Stimulated activated naive CD4-positive, alpha-beta T cell treated with Interleukin-2 at 50 U/mL for 16 hours (primary cell): ENCODE measurements at places on chromosomes 4 and X.

- no peak for DNase-seq
Measured at GRCh38 chr4:114734594-114734993, 136.0 kb downstream of the UGT8 start.

GRCh38 chr4:6386091-6386490 is 86.3 kb downstream of the PPP2R2C start:
- no peak for DNase-seq

DNA sequence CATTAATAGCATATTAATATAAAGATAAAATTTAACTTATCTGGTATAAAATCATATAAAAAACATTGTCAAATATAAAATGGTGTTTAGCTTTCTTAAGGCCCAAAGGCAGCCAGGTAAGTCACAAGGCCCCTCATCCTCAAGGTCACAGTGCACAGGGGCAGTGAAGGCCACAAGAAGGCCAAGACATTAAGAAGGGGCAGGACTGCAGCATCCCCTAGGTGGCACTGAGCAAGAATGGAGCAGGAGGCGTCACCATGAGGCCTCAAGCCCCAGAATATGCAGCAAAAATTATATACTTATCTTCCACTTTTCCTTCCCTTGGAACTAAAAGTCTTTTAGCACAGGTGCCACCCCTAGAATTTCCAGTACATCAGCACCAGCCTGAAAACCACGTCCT is 49.5 kb upstream of the MAGEA8 start:
- no peak for DNase-seq

DNA sequence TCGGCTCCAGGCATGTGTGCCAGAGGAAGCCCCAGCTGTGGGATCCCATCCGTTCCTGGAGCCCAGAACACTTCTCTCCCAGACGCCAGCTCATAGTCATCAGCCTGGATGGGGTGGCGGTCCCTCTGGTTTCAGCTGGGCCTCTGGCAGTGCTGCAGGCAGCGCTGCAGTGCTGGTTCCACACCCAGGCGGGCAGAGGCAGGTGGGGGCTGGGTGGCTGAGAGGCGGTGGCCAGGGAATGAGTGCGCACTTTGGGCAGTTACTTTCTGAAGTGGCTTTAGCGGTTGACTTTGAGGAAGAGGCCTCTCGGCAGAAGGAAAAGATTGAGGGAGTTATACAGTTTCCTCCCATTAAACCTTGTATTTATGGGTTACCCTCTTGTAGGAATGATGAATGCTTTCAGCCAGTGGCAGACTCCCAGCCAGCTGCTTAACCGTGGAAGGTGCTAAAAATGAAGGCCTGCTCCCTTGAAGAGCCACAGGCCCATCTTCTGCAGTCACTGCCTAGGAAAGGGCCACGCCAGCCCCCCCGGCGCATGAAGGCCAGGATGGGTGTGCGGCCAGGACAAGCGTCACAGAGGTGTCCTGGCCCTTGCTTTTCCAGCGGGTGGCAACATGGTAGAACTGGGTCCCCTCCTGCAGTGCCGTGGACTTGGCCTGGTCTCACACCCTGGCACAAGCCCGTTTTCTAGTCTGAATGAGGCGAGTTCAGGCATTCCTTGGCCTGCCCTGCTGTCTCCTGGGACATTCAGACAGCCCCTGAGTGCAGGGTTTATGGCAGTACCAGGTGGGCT is 9.9 kb downstream of the TADA2B start:
- DNase-seq: no peak

- DNase-seq: no peak
Measured at GRCh38 chr4:55071951-55072350, 53.4 kb downstream of the KDR start.

- DNase-seq: no peak
Measured at GRCh38 chr4:189206953-189207352, 733.7 kb upstream of the FRG1 start.

DNA sequence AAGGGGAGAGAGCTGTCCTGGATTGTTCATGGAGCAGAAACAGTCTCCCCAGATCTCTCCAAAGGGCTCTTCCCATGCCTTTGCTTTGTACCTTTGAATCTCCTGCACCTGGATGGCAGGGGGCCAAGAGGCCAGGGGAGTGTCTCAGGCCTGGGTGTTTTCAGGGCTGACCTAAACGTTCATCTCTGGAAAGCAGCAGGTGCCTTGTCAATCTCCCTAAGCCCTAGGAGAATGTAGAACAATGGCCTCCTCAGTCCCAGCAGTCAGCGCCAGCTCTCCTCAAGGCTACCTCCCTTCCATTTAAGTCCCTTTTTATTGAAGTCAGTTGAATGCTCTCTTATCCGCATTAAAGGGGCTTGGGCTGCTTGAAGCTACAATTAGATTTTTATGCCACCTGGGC is 31.2 kb upstream of the NSUN7 start:
- DNase-seq: no peak

DNA sequence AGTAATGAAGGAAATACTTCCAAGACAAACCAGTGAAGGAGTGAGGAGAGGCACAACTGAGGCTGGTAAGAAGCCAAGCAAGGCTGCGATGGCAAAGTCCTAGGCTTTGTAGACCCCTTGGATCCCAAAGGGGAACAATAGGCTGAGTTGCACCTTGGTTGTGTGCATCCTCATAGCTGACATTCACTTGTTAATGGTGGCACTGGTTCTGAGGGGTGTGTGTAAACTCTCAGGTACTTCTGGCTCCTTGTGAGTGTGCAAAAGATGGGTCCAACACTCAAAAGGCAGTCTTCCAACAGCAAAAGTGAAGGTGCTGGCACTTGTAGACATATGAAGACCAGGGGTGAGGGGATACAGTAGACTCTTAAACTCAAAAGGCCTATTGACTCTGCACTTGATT is 60.5 kb downstream of the CCNG2 start:
- DNase-seq: no peak

GRCh38 chrX:40402831-40403533 is 177.8 kb upstream of the ATP6AP2 start:
- no peak for DNase-seq

GRCh38 chrX:1163231-1163630 is 49.2 kb downstream of the CRLF2 start:
- DNase-seq: no peak

- no peak for DNase-seq
Measured at GRCh38 chr4:76965866-76966579, 16.5 kb downstream of the SEPTIN11 start.

DNA sequence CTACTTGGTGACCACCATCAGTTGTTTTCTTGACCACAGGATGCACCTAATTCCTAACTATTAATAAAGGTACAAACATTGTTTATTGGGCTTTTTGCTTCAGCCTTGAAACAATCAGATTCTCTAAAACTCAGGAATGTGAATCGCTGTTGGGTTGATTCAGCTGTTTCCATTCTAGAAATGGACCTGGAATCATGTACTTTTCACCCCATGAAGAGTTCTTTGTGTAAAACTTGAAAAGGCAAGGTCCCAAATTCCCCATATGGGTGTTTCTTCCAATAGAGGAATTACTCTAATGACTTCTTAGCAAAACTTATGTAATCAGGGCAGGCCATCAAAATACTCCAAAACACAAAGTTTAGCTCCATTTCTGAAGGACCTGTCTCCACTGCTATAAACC is 7.4 kb downstream of the AFAP1 start:
- no peak for DNase-seq

GRCh38 chrX:66050140-66050569 is 10.3 kb upstream of the VSIG4 start:
- no peak for DNase-seq

GRCh38 chr4:162011089-162011488 is 152.7 kb downstream of the FSTL5 start:
- DNase-seq: no peak

DNA sequence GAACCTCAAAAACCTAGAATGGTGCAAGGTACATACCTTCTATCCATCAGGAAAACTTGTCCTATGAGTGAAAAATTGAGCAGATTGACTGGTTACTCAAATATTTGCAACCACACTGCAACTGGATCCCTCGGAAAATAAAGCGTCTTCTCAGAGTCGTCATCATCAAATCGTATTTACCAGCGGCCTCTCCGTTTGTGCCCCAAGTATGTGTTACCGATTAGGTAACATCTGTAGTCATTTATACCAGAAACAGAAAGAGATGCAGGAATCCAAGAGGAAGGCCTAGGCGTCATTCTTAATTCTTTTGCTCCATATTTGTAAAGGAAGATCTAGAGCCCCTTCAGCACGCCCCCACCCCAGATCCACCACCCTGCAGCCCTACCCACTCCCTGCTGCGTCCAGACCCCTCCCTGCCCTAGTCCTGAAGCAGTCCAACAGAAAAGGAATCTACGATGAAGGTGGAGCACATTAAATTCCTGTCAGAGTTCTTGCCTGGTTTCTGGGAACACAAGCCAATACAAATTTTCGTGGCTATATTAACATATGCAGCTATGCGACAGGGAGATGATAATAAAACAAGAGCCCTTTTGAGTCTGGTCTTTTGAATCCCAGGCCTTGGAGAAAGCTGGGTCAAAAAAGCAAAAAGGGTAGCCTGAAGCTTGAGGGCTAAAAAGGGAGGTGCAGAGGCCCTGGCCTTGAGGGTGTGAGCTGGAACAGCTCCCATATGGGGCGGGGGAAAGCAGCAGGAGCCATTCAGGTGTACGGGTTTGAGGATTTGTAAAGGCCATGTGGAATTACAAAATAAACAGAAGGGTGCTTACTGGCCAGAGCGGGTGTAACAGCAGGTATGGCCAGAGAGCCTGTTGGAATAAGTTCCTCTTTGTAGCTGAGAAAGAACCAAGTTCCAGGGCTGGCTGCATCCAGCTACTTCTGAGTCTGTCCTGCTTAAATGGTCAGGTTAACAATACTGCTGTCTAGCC is 77.0 kb downstream of the ZNF827 start:
- DNase-seq: no peak

DNA sequence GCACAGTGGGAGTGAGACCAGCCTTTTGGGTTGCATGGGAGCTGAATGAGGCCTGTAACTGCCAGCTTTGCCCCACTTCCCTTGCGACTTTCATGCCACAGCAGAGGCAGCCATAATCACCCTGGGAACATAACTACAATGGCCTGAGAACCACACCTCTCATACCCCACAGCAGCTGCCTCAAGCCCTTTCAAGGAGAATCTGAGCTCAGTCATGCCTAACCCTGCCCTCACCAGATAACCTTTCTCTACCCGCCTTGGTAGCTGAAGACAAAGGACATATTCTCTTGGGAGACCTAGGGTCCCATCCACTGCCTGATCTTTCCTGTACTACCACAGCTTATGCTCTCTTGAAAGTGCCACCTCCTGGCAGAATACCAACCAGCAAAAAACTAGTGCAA is 599.9 kb upstream of the IGFBP7 start:
- DNase-seq: no peak
